ENCODE measurements at places on chromosomes 7 and 10.

DNA sequence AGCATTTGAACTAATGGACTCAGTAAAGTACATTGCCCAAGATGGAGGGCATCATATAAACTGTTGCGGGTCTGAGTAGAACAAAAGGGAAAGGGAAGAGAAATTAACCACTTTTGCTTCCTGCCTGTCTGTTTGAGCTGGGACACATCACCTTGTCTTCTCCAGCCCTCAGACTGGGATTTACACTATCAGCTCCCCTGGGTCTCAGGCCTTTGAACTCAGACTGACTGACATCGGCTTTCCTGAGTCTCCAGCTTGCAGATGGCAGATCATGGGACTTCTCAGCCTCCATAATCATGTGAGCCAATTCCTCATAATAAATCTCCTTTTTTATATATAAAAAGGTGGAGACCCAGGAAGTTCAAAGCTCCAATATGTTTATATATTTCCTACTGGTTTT lies 23.0 kb upstream of the WASL start:
- no peak for DNase-seq

DNA sequence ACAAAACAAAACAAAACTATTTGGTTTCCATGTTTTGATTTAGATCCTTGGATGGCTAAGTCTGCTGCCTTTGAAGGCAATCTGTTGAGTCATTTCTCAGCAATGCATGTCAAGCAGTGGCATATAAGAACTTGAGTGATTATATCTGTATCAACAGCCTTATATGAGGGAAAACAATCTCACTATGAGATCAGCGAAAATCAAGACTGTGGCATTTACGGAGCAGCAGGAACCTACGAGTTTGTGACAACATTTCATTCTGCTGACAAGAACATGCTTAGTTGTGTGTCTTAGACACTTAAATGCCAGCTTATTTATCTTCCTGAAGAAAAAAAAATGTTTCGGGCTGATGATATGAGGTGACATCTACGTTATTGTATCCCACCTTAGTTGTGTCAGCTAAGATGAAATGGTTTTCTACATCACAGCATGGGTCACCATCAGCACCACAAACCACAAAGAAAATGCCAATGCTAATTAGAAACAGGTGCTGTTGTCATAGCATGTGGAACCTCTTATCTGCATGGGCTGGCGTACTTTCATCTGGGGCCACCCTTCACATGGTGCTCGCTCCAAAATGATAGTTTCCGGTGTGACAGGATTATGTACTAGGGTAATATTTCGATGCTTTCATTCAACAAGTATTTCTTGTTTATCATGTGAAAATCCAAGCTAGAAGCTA lies 1085.5 kb downstream of the SORCS1 start:
- DNase-seq: no peak

DNA sequence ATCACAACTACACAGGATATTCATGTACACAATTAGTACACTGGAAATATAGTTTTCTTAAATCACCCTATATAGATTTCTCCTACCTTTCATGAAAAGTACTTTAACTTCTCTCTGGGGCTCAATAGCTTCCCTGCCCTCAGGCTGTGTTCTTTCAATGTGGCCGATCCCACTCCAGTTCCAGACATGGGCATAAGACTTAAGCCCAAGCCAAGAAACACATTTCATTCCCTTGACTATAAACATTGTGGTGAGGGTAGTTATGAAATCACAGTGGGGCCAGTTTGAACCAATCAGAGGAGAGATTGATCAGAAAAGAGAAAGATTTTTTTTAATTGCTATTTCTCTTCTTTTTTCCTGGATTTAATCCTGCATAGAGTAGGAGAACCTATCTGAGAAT lies 904.6 kb upstream of the SORCS1 start:
- DNase-seq: no peak

- DNase-seq: no peak
Observed at GRCh38 chr7:141409219-141409618, 142.0 kb upstream of the AGK start.

GRCh38 chr10:10870523-10871241 lies 147.0 kb upstream of the CELF2 start:
- no peak for DNase-seq

DNA sequence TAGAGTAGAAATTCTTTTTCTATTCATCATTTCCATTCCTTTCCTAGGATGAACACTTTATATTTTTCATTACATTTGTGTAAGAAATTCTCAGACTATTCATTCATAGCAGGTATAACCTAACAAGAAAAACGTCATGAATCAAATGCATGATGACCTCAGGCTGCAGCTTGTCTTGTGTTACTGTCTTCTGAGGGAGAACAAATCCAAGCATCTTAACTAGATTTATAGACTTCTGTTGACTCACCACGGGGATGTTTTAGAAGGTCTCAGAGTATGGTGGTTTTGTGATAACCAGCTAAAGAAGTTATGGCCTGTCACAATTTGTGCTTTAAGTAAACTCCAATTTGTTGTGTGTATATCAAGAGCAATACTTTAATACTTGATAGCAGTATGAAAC lies 102.7 kb downstream of the ANKRD7 start:
- no peak for DNase-seq

DNA sequence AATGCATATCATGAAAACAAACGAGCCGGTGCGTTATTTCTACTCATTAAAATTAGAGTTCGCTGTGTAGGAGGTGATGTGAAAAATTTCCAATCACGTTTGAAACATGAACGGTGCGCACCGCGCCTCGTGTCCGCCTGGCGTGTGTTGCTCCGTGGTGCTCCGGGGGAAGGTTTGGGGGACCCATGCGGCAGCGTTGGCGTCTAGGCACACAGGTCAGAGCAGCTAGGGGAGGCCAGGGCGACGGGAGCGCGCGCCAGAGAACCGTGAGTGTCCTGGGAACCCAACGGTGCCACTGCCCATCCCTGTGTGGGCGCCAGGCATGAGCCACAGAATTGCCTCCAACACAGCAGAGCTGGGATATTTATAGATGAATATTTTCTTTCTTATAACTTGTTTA lies 70.6 kb upstream of the ADARB2 start:
- DNase-seq: no peak

GRCh38 chr7:11538751-11539299 lies 293.2 kb downstream of the THSD7A start:
- DNase-seq: no peak

DNA sequence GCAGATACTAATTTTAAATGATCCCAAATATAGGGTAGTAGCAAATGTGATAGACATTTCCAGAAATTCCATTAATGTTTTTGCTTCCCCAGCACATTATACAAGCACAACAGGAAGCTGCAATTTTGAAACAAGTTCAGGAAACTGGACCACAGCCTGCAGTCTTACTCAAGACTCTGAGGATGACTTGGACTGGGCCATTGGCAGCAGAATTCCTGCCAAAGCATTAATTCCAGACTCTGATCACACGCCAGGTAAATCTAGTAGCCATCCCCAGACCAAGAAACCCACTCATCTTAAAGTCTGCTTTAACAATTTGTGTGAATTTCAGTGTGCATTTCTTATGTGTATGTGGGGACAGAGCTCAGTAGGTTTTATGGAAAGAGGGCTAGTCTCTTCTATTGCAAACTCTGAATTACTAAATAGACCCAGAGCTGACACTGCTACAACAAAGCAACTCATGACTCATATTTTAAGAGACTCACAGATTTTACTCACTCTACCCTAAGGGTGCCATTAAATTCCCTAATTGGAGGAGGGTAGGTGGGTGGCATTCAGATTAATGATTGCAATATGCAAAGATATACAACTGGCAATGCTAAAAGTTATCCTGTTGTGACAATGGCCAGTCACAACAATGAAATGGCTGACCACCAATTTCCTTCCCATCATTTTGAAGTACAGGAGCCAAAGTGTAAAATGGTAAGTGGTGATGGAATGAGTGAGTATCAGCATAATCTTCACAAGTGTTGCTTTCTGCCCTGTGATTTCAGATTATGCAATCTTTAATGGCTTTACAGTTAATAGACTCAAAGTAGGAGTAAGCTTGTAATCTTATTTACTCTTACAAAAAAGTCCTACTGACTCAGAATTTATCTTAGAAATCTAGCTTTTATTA lies 317.6 kb upstream of the PLXDC2 start:
- no peak for DNase-seq

GRCh38 chr10:16828701-16829175 lies 11.5 kb upstream of the RSU1 start:
- DNase-seq: no peak

DNA sequence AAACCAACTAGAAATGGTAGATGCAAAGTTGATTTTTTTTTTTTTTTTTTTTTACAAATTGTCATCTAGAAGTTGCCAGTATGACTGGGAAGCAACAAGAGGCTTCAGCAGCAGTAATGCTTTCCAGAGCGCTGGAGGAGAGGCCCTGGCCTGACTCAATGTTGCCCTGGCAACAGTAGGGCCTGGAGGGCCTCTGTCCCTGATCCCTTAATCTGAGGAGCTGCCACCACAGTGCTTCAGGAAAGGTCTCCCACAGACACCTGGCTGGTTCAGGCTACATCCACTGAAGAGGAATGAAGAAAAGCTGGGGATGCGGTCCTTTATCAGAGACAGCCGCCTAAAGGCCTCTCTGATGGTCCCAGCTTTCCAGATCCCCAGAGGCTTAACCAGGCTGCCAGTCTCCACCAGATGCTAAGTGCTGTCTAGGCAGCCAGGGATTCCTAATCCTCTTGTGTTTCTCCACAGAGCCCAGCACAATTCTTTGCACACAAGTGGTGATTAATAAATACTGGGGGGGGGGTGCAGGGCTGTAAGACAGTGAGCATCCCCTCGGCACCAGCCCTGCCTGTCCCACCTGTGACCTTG lies 33.7 kb downstream of the ZNF777 start:
- no peak for DNase-seq

DNA sequence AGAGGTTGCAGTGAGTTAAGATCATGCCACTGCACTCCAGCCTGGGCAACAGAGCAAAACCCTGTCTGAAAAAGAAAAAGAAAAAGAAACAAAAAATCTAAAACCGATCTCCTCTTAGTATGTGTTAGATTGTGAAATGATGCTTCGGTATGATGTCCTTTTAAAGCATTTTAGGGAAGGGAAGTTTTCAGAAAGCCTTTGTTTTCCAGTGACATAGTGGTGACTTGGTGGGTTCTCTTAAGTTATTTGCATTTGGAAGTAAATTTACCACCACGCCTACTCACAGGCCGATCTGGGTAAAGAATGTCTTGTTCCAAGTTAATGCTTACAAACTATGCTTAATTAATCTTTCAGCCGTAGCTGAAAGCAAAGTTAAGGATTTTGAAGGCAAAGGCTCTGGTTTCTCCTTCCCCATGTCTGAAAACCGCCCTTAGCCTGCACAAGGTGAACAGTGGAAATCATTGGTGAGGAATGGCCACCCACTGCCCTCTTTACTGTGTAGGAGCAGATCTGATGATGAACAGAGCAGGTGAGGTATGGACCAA lies 10.7 kb downstream of the MTURN start:
- DNase-seq: no peak

DNA sequence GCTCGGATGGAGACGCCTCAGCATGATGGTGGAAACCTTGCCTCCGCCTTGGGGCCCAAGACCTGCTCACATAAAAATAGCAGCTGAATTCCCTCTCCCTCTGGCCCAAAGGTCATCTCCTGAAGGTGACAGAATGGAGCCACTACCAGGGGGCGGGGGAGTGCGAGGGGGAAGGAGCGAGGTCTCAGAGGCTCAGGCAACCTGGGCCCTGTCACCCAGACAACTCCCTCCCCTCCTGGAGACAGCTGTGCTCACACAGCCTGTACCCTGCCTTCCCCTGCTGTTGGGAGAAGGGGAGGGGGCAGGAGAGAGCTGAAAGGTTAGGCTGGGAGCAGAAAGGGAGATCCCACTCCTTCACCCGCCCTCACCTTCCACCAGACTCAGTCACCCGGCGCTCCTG lies 173.0 kb upstream of the RHEB start:
- no peak for DNase-seq

- no peak for DNase-seq
Observed at GRCh38 chr7:5077740-5078139, 32.1 kb downstream of the RBAK start.

DNA sequence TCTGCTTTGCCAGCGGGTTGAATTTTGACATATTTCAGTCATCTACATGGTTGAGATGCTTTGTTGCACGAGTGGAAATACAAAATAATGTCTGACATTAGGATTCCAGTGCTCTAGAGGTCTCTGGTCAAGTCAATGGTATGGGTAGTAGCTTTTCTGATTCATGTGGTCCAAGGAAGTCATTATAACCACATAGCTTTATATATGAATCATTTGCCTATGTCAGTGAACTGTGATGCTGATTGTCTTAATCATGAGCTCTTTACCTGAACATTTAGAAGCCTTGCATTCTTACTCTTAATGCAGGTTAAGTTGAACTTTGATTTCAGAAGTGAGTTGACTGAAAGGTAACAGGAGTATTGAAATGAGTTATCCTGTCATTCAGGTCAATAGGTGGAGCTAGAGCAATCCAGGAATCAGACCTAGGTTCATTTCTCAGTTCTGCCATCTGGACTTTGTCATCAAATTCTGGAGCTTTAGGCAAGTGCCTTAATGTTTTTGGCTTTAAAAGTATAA lies 3.3 kb downstream of the MAPK8 start:
- peak; percentile 63 for DNase-seq

- no peak for DNase-seq
Observed at GRCh38 chr7:70000737-70001348, 402.6 kb downstream of the AUTS2 start.

GRCh38 chr7:37287131-37287855 lies 161.4 kb downstream of the ELMO1 start:
- no peak for DNase-seq

- DNase-seq: no peak
Observed at GRCh38 chr10:24156686-24157085, 52.3 kb upstream of the KIAA1217 start.

- no peak for DNase-seq
Observed at GRCh38 chr10:17175551-17175950, 25.9 kb downstream of the TRDMT1 start.

GRCh38 chr10:115772606-115773005 lies 500.4 kb downstream of the GFRA1 start:
- no peak for DNase-seq

GRCh38 chr10:58919927-58920654 lies 256.4 kb upstream of the PHYHIPL start:
- no peak for DNase-seq

DNA sequence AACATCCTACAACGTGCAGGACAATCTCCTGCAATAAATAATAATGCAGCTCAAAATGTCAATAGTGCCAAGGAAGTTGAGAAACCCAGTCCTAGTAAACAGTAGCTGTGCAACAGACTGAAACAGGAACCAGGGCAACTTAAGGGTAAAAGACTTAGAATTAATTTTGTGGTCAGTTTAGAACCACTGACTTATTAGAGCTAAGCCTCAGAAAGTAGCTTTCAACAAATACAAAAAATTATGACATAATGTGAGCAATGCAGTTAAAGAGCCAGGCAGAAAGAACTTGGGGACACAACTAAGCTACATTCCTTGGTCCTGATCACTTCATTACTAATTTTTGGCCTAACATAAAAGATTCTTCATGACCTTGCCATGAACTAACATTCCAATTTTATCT lies 195.4 kb downstream of the MACC1 start:
- DNase-seq: no peak

DNA sequence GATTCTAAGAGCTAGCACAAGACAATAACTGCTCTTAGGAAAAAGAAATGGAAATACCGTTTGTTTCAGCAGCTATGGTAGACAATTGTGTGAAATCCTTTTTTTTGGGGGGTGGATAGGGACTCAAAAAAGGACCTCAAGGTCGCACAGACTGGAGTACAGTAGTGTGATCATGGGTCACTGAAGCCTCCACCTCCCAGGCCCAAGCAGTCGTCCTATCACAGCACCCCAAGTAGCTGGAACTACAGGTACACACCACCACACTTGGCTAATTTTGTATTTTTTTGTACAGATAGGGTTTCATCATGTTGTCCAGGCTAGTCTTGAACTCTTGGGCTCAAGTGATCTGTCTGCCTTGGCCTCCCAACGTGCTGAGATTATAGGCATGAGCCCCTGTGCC lies 33.9 kb downstream of the KMT2E start:
- no peak for DNase-seq

GRCh38 chr10:87092861-87093631 lies 1.6 kb downstream of the GLUD1 start:
- DNase-seq: peak; percentile 23
